NCI-H2171 treated with DMSO at 0.1 percent for 48 hours (cell line): ENCODE measurements at places on chromosomes 7 and 10.

DNA sequence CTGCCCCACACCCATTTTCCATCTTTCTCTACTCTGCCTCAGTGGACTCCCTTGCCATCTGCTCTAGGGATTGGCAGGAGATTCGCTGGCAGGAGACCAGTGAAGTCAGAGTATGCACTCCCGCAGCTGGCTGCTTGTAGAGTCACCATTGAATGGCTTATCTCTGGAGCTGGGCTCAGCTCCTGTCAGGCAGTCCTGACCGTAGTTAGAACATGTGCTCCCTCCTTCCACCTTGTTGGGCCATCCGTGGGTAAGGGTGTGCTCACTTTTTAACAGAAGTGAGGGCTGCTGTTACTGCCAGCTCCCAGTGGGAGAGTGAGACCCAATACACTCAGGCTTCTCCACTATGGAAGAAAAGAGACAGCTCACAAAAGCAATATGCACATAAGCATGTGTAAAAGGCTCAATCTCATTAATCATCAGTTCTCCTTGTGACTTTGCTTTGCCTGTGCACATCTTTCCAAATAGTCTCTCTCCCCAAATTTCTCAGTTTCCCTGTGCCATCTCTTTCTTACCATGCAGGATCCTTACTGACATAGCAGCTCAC is 773.3 kb downstream of the GRID1 start:
- DNase-seq = no peak

- DNase-seq = no peak
Observed at GRCh38 chr7:38335128-38335491, 61.7 kb upstream of the TARP start.

GRCh38 chr10:73083221-73083620 is 13.4 kb downstream of the P4HA1 start:
- no peak for DNase-seq

DNA sequence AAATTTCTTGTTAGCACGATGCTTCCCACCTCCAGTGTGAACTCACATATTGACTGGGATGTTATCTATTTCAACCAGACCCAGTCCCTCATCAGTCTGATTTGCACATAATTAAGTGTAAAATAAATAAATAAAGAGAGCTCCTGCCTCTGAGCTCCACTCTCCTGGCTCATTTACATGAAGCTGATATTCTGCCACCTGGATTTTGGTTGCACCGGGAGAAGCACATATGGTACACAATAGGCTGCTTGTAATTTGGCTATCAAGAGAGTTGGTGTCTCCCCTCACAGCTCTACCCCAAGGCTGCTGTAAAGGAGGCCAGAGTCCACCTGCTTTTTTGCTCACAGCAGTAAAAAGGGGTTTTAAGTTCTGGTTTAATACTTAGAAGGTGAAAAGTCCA is 610.5 kb downstream of the KCNMA1 start:
- peak; percentile 60 for DNase-seq

DNA sequence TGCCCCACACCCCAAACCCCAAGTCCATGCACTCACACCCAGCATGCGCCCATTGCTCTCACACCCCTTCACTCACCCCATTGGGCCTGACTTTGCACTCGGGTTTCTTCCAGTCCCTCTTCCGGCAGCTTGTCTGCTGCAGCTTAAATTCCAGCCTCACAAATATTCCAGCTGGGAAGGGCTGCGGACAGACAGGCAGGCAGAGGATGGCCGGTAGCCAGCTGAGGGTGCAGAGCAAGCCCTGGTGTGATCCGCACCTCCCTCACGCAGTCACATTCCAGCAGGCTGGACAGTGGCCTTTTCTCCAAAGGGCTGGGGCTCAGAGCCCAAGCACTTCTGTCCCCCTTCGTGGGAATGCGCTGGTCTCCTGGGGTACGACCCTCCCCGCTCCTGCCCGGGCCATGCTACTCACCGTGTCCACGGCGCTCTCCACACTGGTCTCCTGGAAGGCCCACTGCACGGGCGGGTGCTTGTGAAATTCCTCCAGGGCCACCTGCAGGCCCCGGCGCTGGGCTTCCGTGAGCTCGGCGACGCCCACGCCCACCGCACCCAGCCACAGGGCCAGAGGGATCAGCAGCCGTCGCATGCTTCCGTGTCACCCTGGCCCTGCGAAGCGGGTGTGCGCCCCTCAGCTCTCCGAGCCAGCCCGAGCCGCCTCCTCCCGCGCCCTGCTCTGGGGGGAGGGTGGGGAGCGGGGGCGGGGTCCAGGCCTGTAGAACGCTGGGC is 1.2 kb downstream of the RARRES2 start:
- DNase-seq = no peak

DNA sequence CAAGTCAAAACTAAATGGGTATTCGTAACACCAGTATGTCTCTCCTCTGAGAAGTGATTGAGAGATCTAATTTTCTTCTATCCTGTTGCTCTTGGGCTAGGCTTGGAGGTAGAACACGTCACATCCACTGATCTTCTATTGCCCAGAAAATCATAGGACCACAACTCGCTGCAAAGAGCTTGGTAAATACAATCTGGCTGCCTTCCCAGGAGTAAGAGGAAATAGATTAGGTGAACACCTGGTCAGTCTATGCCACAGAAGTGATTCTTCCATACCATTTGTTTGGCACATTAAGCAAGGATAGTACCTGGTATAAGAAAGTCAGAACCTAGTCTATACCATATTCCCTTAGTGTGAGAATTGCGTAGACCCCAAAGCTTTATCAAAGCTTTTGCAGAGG is 129.3 kb upstream of the PHYHIPL start:
- DNase-seq = no peak

DNA sequence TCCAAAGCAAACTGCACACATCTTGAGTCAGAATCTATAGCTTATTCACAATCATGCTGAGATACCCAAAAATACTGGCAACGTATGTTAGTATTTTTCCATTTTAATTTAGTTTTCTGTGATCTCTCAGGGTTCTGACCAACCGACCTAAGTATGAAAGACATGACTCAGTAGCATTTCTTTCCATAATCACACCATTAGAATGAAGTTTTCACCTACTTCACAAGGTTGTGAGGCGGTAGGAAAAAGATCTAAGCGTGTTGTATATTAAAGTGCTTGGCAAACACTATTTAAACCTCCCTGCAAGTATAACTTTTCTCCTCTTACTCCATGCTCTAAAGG is 49.1 kb downstream of the PLCE1 start:
- DNase-seq = no peak

DNA sequence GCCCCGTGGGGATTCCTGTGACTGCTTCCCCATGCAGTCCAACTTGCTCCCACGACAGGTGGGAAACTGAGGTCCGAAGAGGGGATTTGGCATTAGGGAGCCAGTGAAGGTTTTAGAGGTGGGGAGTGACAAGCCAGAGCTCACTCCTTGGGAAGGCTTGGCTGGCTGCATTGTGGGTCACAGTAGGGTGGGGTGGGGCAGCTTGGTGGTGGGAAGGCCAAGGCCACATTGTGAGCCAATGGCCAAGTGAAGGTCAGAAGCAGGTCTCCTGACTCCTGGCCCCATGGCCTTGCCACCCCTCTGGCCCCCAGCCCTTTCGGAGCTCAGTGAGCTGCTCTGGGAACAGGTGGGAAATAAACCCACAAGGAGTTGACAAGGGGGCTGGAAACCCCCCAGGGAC is 2.5 kb downstream of the C10orf105 start:
- DNase-seq = no peak

GRCh38 chr10:121288864-121289661 is 309.2 kb downstream of the FGFR2 start:
- DNase-seq = peak; percentile 74

- DNase-seq = no peak
Observed at GRCh38 chr10:70681731-70682005, 9.4 kb downstream of the ADAMTS14 start.

- DNase-seq = no peak
Observed at GRCh38 chr10:102157224-102157623, 5.0 kb downstream of the NOLC1 start.

DNA sequence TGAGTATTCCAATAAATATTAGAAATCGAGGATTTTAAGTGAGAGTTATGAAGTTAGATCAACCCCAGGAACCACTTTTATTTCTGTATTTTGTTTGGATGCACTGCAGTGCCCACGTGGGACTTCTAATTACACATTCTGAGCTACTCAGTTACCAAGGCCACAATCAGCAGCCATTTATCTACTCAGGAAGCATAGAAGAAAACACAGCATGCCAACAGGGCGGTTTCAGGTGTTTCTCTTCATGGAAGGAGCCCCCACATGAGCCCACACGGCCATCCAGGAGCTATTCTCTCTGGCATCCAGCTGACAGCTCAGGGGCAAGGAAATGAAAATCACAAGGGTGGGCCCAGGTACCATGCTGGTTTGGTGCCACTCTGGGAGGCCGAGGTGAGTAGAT is 266.5 kb upstream of the MKLN1 start:
- no peak for DNase-seq

GRCh38 chr10:101939008-101939648 is 95.5 kb upstream of the KCNIP2 start:
- no peak for DNase-seq

DNA sequence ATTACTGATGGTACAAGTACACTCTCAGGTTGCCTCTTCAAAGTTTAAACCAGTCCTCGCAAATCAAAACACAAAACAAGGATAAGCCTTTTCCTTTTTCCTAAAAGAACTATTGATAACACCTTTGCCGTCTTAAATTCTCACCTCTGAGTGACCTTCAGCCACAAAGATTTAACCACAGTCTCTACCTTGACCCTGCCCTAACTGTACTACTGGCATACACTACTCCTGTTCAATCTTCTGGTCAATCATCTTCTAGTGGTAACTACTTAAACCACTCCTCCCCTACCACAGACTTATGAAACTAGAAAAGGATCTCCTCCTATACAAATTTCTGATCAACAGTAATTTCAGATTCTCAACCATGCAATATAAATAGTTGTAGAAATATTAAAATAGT is 15.1 kb downstream of the UPF2 start:
- DNase-seq = no peak

GRCh38 chr7:151905353-151905752 is 28.4 kb upstream of the PRKAG2 start:
- no peak for DNase-seq

GRCh38 chr7:29285444-29285793 is 90.8 kb downstream of the CHN2 start:
- DNase-seq = no peak
